ENCODE measurements at places on chromosomes 2 and 18.
A peak's percentile ranks its signal among the peaks of the same experiment; 100 is the strongest.

DNA sequence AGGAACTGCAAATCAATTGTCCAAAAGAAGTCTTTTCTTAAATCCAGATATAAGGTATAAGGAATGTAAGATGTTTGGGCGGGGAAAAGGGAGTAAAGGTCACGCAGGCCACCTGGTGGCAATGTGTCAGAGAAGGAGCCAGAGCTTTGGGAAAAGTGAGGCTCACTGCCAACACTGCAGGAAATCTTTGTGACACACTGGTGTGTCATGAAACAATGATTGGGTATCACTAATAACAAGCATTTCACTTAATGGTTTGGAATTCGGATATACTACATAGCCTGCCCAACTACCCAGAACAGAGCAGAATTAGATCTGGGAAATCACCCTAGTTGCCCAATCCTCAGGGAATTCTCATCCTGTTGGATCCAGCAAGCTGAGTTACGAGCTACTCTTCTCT lies 61.0 kb downstream of the RBMS1 start:
- DNase-seq: no peak

DNA sequence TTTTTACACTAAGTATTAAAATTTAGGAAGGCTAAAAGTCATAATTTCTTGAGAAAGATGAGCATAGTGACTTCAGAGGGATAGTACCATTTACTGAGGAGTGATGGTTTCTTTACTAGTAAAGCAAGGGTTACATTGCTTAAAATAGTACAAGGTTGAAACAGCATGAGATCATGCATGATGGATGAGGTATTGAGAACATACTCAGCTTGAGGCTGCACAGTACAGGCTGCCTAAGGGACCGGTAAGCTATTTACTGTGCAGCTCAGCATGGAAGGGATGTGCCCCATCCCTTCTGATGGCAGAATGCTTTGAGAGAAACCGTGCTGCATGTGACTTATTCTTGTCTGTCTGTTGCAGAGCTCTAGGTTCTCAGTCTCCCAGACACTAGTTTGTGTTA lies 122.1 kb downstream of the EML6 start:
- DNase-seq: no peak

DNA sequence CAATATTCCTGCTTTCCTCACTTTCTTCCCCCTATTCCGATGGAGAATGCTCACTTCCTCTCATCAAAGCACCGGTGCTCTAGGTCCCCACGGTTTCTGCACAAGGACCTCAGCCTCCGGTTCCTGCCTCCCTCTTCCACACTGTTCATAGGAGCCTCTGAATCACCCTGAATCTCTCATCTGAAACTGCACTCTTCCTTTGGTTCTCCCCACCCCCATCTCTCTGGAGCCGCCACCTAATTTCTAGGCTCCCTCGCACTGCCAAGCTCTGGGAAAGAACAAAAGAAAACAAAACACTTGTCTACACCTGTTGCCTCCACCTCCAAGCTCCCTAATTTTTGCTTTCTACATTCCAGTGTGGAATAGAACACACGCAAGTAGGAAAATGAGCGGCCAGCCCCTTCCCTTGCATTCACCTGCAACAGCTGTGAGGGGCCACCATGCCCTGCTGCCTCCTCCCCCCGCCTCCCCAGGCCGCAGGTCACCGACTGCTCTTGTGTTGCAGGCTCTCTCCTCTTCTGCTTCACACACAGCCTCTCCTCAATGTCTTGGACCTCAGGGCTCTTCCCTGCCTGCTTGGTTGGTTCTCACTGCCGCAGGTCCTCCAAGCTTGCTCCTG lies 9.6 kb downstream of the FBXO15 start:
- no peak for DNase-seq

DNA sequence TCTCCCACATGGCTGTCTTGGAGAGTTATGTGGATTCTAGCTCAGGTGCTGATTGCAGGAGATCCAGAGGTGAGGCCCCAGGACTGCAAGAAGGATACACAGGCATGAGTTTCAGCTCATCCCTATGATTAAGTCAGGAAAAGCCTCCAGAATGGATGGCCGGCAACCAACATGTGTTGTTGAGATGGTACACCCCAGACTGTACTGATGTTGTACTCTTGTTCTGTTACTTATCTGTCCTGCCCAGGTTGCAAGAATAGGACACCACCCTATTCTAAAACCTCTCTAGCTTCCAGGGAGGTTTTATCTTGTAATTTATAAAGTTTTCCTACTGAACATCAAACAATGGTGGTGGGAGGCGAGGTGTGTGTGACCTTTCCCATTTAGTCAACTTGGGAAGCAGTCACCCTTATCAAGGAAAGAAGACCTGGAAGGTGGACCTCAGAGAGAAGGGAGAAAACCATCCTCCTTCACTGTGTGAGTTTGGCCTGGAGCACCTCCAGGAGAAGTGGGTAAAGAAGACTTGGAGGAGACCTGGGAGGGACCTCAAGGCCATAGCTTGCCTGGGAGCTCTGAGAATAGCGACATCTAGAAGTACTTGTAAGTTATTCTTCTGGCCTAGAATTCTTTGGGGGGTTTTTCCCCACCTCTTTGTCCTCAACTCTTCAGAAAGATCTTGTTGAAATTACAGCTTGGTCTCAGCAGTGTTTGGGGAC lies 8.6 kb downstream of the FAM124B start:
- DNase-seq: no peak

DNA sequence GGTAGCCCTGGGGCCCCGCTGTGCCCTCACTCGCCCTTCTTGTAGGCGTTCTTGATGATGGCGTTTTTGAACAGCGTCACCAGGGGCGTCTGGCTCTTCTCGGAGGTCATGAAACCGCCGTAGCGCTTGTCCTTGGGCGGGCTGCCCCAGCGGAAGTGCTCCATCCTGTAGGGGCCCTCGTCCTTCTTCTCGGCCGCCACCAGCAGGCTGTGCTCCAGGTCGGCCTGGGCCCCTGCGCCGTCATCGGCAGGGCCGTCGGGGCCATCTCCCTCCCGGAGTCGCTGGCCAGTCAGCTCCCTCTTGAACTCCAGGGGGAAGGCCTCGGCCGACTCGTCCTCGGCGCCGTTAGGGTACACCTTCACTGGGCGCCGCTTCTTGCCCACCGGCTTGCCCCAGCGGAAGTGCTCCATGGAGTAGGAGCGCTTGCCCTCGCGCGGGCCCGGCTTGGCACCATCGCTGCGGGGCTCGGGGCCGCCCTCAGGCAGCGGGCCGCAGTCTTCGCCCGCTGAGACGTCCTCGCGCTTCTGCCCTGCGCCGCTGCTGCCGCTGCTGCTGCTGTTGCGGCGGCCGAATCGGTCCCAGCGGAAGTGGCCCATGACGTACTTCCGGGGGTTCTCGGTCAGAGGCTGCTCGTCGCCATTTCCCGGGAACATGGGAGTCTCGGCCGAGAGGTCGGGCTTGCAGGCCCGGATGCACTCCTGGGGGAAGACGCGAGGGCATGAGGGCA lies 7.2 kb downstream of the POMC start:
- peak; percentile 60 for DNase-seq

GRCh38 chr2:188395903-188396689 lies 104.4 kb downstream of the GULP1 start:
- no peak for DNase-seq

GRCh38 chr18:71899707-71900472 lies 644.3 kb downstream of the CBLN2 start:
- no peak for DNase-seq

GRCh38 chr2:235077046-235077445 lies 125.2 kb downstream of the SH3BP4 start:
- DNase-seq: no peak

GRCh38 chr18:77123320-77124231 lies 9.0 kb downstream of the MBP start:
- DNase-seq: no peak

DNA sequence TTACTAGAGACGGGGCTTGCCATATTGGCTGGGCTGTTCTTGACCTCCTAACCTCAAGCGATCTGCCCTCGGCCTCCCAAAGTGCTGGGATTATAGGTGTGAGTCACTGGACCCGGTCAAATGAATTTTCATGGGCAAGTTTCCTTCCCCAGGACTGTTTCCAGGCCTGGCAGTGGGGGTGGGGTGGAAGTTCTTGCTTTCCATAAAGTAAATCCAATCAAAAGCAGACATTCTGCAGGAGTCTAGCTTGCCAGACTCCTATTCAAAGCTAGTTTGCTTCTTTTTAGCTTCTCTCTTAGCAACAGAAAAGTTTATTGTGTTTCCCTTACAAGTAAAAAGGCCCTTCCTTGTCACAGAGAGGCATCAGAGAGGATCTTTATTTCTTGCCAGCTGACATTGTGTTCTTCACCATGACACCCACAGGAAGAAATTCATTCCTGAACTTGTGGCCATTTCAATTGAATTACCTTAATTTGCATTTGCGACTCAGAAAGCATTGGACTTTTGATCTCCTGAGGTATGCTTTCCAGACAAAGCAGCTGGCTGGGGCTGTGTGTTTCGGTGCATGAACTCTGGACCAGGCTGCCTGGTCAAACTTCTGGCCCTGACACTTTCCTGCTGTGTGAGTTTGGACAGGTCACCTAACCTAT lies 37.9 kb downstream of the LYPD1 start:
- no peak for DNase-seq

All from stimulated activated CD4-positive, alpha-beta T cell treated with anti-CD3 and anti-CD28 coated beads, Interleukin-1b, Interleukin-23, amount 100 ng/mL, for 4 hours (primary cell).